CD8-positive, alpha-beta memory T cell (primary cell): ENCODE measurements at places on chromosomes 5 and 9.

DNA sequence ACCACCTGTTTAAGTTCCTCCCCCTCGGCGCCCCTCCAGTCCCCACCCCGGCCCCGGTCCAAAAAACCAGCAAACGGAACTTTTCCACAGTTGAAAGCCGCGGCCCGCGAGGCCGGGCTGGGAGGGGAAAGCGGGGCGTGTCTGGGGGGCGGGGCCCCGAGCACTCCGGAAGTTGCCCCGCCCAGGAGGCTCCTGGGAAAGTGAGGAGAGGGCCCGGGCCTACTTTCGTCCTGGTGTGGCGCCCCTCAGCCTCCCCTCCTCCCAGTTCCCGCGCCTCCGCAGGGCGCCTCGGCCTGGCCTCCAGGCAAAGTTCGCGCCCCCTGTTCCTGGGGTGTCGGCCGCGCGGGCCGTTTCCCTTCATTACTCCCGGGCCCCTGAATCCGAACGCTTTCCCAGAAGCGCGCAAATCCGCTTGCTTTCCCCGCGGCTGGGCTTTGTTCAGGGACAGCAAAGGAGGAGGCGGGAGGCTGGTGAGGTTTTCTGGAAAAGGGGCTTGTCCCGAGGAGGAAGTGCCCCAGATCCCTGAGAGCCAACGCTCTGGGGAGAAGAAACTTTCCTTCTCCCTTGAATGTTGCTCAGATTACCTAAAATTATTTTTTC is 4.5 kb upstream of the DMRT3 start:
- DNase-seq = no peak

DNA sequence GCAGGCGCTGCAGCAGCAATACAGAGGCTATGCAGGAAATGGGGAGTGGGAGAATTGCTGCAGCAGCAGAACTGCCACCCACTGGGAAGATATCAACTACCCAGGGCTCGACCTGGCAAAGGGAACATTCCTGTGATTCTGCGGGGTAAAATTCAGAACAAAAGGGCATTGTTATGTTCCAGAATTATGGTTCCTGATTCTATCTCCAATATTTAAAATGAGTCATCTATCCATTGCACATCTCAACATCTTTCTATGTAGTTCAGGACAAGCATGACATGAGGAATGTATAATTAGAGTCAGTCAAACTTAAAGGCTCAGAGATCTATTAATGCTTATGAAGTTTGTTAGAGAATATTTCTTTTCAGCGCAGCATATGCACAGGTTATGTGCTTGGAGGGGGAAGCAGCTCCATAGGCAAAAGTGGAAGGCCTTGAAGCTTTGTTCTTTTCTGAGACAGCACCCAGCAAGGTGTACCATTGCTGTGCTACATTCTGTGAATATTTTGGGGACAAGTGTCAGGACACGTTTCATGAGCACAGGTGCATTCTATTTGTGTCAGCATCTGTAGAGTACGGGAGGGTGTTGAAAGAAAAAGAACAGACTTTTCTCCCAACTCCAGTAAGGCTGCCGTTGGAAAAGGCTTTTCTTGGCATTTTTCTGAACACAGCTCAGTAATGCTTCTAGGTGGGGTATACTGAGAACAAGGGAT is 395.6 kb upstream of the MPDZ start:
- no peak for DNase-seq

- no peak for DNase-seq
These were observed 184.9 kb downstream of the ZSWIM6 start for GRCh38 chr5:61516946-61517345.

GRCh38 chr5:14663734-14664269 is 716 bp upstream of the OTULIN start:
- DNase-seq = no peak

GRCh38 chr9:70587201-70587600 is 172.7 kb upstream of the KLF9 start:
- no peak for DNase-seq
